Naive thymus-derived CD8-positive, alpha-beta T cell (primary cell): ENCODE measurements at places on chromosomes 5 and 9. TPM values are rescaled to one million over a fixed set of nuclear protein-coding genes. Genes with fewer than 3 reads are reported as not detected.

DNA sequence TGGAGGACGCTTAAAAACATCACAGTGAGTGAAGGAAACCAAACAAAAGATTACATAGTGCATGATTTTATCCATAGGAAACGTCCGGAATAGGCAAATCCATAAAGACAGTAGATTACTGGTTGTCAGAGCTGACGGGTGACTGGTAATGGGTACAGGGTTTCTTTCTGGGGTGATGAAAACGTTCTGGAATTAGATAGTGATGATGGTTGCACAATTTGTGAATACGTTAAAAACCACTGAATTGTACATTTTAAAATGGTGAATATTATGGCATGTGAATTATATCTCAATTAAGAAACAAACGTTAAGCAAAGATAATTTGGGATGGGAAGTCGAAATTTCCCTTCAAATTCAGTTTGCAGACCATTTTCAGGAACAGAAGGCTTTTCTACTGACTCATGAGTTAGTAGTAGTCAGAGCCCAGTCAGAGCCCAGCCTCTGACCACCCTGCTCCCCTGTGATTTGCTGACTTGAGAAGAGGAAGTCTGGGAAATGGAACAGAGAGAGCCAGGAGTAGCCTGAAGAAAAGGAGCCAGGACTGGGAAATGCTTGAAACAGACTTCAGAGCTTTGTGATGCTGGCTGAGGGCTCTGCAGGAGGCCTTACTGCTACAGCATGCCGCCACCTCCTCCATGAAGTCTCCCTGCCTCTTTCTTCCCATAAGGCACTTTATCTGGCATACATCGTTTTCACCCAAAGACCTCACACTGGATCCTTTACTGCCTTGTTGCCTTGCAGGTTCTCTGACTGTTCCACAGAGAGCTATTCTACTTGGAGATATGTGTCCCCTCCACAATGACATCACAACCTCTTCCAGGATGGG is 46.4 kb upstream of the CTNNA1 start:
- peaks cover 86% of the 10 kb centered on the region for H3K27me3 ChIP-seq
- H3K4me1 ChIP-seq = no peaks in the 10 kb centered on the region
- DNase-seq = no peak
- H3K36me3 ChIP-seq = no peaks in the 10 kb centered on the region

GRCh38 chr9:124394167-124394566 is 21.1 kb downstream of the PSMB7 start:
- H3K36me3 ChIP-seq = no peaks in the 10 kb centered on the region
- H3K27me3 ChIP-seq = no peaks in the 10 kb centered on the region
- H3K4me1 ChIP-seq = peaks cover 72% of the 10 kb centered on the region
- H3K27ac ChIP-seq = no peak overlapping the region

DNA sequence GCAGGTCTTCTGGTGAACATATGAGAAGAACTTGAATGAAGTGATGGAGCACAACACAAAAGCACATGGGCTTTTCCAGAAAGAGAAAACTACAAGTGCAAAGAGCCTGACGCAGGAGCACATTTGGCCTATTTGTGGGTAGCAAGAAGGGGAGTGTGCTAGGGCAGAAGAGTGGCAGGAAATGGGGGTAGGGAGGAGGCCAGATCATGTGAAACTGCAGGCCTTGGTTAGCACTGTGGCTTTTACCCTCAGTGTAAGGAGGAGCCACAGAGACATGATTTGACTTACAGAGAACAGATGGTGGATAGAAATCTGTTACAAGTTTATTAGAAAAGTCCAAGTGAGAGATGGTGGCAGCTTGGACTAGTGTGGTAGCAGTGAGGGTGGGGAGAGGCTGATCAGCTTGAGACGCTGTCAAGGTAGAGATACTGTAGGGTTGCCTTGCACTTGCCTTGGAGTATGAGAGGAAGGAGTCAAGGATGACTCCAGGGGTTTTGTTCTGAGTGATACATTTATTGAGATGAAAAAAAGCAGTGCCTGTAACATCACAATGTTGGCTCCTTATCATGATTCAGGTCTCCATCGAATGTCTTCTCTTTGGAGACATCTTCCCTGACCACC is 126.7 kb downstream of the PPP2R2B start:
- H3K4me3 ChIP-seq = peak overlapping the region; percentile 63
- no peaks in the 10 kb centered on the region for H3K36me3 ChIP-seq

DNA sequence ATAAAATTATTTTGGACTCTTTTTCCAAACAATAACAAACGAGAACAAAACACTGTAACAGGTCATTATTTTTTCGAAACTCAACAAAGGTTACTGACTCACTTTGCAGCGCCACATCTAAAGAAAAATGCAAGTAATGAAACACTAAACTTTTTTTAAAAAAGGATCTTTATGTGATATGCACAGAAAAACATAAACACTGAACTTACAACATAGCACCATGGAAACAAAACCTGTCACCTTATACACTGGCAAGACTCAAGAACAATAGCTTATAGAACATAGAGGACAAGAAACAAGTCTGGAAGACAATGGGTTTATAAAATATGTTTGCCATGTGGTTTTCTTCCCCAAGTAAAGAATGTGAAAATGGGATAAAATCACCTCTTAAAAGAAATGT is 85.2 kb downstream of the AUH start:
- H3K36me3 ChIP-seq = peaks cover 4% of the 10 kb centered on the region
- H3K27me3 ChIP-seq = no peaks in the 10 kb centered on the region
- DNase-seq = no peak

- no peaks in the 10 kb centered on the region for H3K36me3 ChIP-seq
- no peak for DNase-seq
- H3K27me3 ChIP-seq = peaks cover under 1% of the 10 kb centered on the region
- H3K4me3 ChIP-seq = no peak overlapping the region
- H3K27ac ChIP-seq = no peak overlapping the region
Measured at GRCh38 chr5:54719384-54720283, 202.1 kb downstream of the SNX18 start.

SPINK13 gene
- total RNA-seq = not detected

SLC6A19 gene
- total RNA-seq = not detected

DNA sequence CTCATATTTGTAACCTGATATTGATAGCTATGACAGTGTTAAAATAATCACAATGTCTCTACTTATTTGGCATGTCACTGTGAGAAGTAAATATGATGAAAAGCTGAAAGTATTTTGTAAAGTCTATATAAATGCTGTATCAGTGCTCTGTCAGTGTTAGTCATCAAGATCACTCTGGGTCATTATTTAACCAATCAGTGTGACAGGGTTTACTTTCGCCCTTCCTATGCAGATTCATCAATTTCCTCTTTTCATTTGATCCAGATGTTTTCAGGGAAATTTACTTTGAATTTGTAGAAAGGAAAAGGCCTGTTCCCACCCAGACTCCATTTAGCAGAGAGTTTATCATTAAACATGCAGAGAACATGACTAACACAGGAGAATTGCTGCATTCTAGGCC is 9.9 kb upstream of the PCSK5 start:
- H3K4me1 ChIP-seq = no peaks in the 10 kb centered on the region
- H3K4me3 ChIP-seq = no peak overlapping the region
- H3K27ac ChIP-seq = no peak overlapping the region
- no peak for DNase-seq
- no peaks in the 10 kb centered on the region for H3K27me3 ChIP-seq
- H3K36me3 ChIP-seq = no peaks in the 10 kb centered on the region

- peaks cover 12% of the 10 kb centered on the region for H3K27me3 ChIP-seq
- no peak overlapping the region for H3K27ac ChIP-seq
- no peaks in the 10 kb centered on the region for H3K4me1 ChIP-seq
- H3K36me3 ChIP-seq = no peaks in the 10 kb centered on the region
Measured at GRCh38 chr5:175809531-175810121, 61.8 kb upstream of the CPLX2 start.

WWC1 gene
- total RNA-seq = 0.62 TPM

- H3K4me1 ChIP-seq = peaks cover under 1% of the 10 kb centered on the region
- no peaks in the 10 kb centered on the region for H3K36me3 ChIP-seq
- DNase-seq = no peak
- no peak overlapping the region for H3K4me3 ChIP-seq
- H3K27me3 ChIP-seq = no peaks in the 10 kb centered on the region
Measured at GRCh38 chr9:128716581-128717254, 7.2 kb downstream of the ZDHHC12 start.

SPARC gene
- total RNA-seq = not detected

NMUR2 gene
- total RNA-seq = not detected

DNA sequence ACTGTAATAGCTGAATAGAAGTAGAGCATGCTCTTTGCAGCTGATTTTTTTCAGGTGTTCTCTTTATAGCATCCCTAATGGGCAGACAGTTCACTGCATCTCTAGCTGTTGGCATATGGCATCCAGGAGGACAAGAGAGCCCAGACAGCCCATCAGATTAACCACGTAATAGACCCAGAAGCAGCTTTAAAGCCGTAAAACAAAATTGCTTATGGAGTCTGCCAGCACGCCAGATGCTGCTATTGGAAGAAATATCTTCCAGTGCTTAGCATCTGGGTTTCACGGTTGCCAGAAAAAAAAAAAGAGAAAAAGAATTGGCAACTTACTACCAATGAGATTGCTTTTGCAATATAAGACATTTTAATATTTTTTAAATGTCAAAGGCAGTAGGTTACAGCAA is 869.4 kb upstream of the NUDT12 start:
- DNase-seq = no peak
- no peaks in the 10 kb centered on the region for H3K36me3 ChIP-seq
- no peak overlapping the region for H3K27ac ChIP-seq
- no peaks in the 10 kb centered on the region for H3K27me3 ChIP-seq
- no peaks in the 10 kb centered on the region for H3K4me1 ChIP-seq

DNA sequence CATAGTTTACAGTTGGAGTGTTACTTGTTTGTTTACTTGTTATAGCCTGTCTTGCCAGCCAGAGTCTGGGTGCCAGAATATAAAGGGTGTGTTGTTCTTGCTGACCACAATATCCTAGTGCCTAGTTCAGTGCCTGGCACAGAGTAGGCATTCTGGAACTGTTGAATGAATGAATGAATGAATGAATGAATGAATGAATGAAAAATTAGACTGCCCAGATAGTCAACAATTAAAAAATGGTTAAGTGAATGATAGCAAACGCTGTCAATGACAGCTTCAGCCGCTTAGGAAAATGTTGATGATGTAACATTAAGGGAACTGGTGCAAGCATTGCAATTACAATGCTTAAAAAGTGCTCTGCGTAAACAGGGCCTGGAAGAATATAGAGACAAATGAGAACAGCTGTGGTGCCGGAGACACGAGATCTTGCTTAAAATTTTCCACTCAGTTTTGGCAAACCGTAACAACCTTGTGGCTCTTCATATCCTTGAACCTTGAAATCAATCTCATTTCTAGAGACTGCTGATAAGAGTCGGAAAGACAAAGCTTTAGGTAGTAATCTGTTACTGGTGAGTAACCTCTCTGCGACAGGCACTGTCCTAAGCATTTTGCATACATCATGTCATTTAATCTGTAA is 4.7 kb upstream of the TTLL11 start:
- H3K27me3 ChIP-seq = peaks cover 4% of the 10 kb centered on the region
- no peak for DNase-seq
- H3K36me3 ChIP-seq = no peaks in the 10 kb centered on the region
- H3K4me3 ChIP-seq = no peak overlapping the region
- H3K27ac ChIP-seq = no peak overlapping the region

GRCh38 chr9:99178912-99179872 is 42.5 kb downstream of the ALG2 start:
- DNase-seq = no peak
- H3K27ac ChIP-seq = peak overlapping the region; percentile 68
- H3K27me3 ChIP-seq = no peaks in the 10 kb centered on the region
- H3K4me3 ChIP-seq = no peak overlapping the region
- no peaks in the 10 kb centered on the region for H3K36me3 ChIP-seq

GRCh38 chr5:54902791-54903473 is 82.5 kb downstream of the ESM1 start:
- no peaks in the 10 kb centered on the region for H3K36me3 ChIP-seq
- no peak overlapping the region for H3K27ac ChIP-seq
- peaks cover 11% of the 10 kb centered on the region for H3K4me1 ChIP-seq
- DNase-seq = peak; percentile 48

TRIM36 gene
- total RNA-seq = 0.57 TPM

GTF3C5 gene
- 78.7 TPM for total RNA-seq

DNA sequence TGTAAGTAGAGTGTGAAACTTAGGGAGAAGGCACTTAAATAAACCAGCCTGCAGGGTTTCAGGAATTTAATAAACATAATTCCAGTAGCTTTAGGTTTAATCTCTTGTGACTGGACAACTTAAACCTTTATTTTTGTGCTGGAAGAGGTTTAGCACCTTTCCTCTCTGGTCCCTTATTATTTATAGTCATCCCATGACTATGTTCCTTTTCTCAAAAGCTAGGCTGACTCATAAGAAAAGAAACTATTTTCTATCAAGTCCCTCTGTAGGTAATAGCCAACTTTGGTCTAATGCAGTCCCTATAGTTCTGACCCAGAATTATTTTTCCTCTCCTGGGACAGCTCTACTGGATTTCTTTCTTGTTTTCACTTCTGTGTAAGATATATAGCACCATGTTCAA is 588.9 kb downstream of the NR2F1-AS1 start:
- H3K4me1 ChIP-seq = no peaks in the 10 kb centered on the region
- H3K27ac ChIP-seq = no peak overlapping the region
- no peaks in the 10 kb centered on the region for H3K27me3 ChIP-seq
- no peak overlapping the region for H3K4me3 ChIP-seq
- no peaks in the 10 kb centered on the region for H3K36me3 ChIP-seq

DNA sequence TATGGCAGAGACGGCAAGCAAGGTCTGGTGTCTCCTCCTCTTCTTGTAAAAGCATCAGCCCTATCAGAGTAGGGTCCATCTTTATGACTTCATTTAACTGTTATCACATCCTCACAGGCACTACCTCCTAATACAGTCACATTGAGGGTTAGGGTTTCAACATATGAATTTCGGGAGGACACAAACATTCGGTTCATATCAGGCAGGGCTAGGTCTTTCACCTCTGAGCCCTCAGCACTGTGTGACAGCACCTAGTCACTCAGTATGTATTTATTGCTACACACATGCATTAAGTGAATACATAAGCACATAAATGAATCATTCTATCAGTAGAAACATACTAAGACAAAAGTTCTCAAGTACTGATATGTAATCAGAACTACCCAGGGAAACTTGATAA is 9.4 kb upstream of the BTF3 start:
- H3K4me1 ChIP-seq = no peaks in the 10 kb centered on the region
- peaks cover 54% of the 10 kb centered on the region for H3K27me3 ChIP-seq
- no peak for DNase-seq
- H3K36me3 ChIP-seq = no peaks in the 10 kb centered on the region

LOX gene
- not detected for total RNA-seq
